Left lung (tissue), 14 donors: ENCODE measurements at places on chromosomes 1 and 21. TPM values are rescaled to one million over a fixed set of nuclear protein-coding genes. Genes with fewer than 3 reads are reported as not detected.

F13B gene
- 0.08 TPM for polyA plus RNA-seq

IFI16 gene
- 79.9 TPM for polyA plus RNA-seq

NTNG1 gene
- 22.3 TPM for polyA plus RNA-seq

C8A gene
- polyA plus RNA-seq: not detected

KMO gene
- 0.35 TPM for polyA plus RNA-seq

UBL4B gene
- polyA plus RNA-seq: not detected

MARK1 gene
- 7.6 TPM for polyA plus RNA-seq

PRR9 gene
- polyA plus RNA-seq: not detected

NFASC gene
- polyA plus RNA-seq: 1.2 TPM
